ENCODE measurements at places on chromosomes 5 and 9. TPM values are rescaled to one million over a fixed set of nuclear protein-coding genes. Genes with fewer than 3 reads are reported as not detected.

ADAMTSL1 gene
- total RNA-seq, result 67.7 TPM

SPATA31C1 gene
- not detected for total RNA-seq

GRCh38 chr5:78245136-78245535, 49.4 kb downstream of the AP3B1 start:
- no peak for DNase-seq

PCDHA9 gene
- not detected for total RNA-seq

- no peak for DNase-seq
Observed at GRCh38 chr5:139438707-139439012, 665 bp downstream of the DNAJC18 start.

GRCh38 chr9:128056086-128056485, 11.0 kb downstream of the NAIF1 start:
- no peak for DNase-seq

DNA sequence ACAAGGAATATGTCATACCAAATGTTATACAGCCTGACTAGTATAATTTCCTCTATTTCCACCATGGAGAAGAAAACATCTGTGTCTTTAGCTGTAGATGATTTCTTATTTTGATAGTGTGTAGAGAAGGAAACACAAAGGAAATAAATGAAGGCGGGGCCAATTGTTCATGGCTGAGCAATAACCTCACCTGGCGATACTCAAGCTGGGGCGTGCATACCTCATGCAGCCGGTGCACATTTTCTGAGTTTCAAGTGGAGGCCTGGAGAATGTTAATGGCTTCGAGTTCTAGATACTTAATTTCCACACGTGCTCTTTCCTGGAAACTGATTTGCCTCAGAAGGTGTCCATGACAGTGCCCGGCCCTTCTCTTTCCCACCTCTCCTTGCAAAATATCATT, 127.4 kb upstream of the TAF11L2 start:
- DNase-seq, result no peak

All from MG63 (cell line).